Esophagus (tissue), 2 donors: ENCODE measurements at places on chromosomes 11 and 22. TPM values are rescaled to one million over a fixed set of nuclear protein-coding genes. Genes with fewer than 3 reads are reported as not detected.

The MMP8 gene
- polyA plus RNA-seq = 0.01 TPM

The OR8D4 gene
- polyA plus RNA-seq = not detected

The LGR4 gene
- 11.8 TPM for polyA plus RNA-seq

The SLC22A25 gene
- polyA plus RNA-seq = 0.04 TPM

The KRTAP5-8 gene
- 0.31 TPM for polyA plus RNA-seq

The TMEM132A gene
- polyA plus RNA-seq = 37.4 TPM

The APOA4 gene
- polyA plus RNA-seq = 0.06 TPM

The BTBD18 gene
- not detected for polyA plus RNA-seq

The DESI1 gene
- 34.8 TPM for polyA plus RNA-seq

The APOBEC3F gene
- 5.2 TPM for polyA plus RNA-seq

The TMEM86A gene
- polyA plus RNA-seq = 0.78 TPM

The RAB3IL1 gene
- 2.1 TPM for polyA plus RNA-seq

The FBLN1 gene
- polyA plus RNA-seq = 50.3 TPM

The RASSF10 gene
- polyA plus RNA-seq = 5.9 TPM

The KCNQ1 gene
- 0.31 TPM for polyA plus RNA-seq

The SLCO2B1 gene
- 5.6 TPM for polyA plus RNA-seq

The SMIM35 gene
- polyA plus RNA-seq = 0.02 TPM

The CSRP3 gene
- polyA plus RNA-seq = 0.37 TPM

The SLC17A6 gene
- not detected for polyA plus RNA-seq

The SMIM38 gene
- 0.11 TPM for polyA plus RNA-seq

The OR5A1 gene
- polyA plus RNA-seq = not detected
